Right ventricle myocardium superior (tissue), 1 donor: ENCODE measurements at places on chromosomes 13 and 19. TPM values are rescaled to one million over a fixed set of nuclear protein-coding genes. Genes with fewer than 3 reads are reported as not detected.

GRCh38 chr13:96637039-96637438 is 357.2 kb downstream of the OXGR1 start:
- no peak for DNase-seq

Gene CYP4F2
- not detected for total RNA-seq

DNA sequence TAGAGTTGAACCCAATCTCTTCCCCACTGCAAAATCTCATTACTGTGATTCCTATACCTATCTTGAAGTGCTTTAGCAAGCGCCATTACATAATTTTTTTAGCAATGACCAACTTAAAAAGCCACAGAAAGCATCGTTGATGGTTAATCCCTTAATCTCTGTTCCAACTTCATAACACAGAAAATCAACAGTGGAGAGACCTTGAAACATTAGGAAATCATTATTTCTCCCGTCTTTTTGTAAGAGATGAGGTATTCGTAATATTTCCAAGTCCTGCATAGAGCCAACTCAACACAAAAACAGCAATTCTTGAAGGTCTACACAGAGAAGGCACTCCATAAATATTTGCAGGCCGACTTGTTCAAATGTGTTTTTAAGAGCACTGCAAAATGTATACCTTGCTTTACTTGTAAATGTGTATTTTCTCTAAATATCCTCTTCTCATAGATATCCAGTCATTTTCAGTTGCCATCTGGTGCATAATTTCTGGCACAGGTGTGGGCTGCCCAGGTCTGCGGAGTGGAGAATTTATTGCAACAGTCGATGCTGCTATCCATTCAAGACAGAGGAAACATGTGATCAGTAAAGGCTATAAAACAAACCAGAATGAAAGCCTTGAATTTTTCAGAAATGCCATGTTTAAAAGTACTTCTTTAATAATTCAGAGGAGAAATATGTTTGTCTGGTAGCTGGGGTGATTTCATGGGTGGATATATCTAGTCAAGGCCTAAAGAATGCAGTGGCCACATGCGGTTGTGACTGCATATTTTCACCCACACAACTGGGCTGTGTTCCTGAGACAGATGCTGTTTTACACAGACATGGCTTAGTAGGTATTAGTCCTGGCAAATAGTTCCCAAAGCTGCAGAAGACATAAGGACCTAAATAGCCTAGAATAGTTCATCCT is 234.3 kb upstream of the STARD13 start:
- DNase-seq = no peak

Gene ZNF547
- total RNA-seq = 3.3 TPM

- DNase-seq = no peak
Measured at GRCh38 chr19:7188698-7189629, 105.2 kb downstream of the INSR start.
